ENCODE measurements at places on chromosomes 4 and X. TPM values are rescaled to one million over a fixed set of nuclear protein-coding genes. Genes with fewer than 3 reads are reported as not detected.

DKK2 gene
- 0.50 TPM for total RNA-seq

PNMA5 gene
- total RNA-seq: not detected

PDS5A gene
- 47.4 TPM for total RNA-seq

PFKFB1 gene
- total RNA-seq: not detected

IL1RAPL2 gene
- not detected for total RNA-seq

RASL11B gene
- total RNA-seq: not detected

GABRA4 gene
- total RNA-seq: not detected

F11 gene
- total RNA-seq: not detected

GNRHR gene
- not detected for total RNA-seq

ADGRG4 gene
- 0.05 TPM for total RNA-seq

HPRT1 gene
- 49.2 TPM for total RNA-seq

PNMA6A gene
- total RNA-seq: 0.34 TPM

RAB40A gene
- 0.10 TPM for total RNA-seq

FAM156A gene
- total RNA-seq: 19.5 TPM

ENPP6 gene
- total RNA-seq: not detected

MGARP gene
- 10.4 TPM for total RNA-seq

ADH7 gene
- total RNA-seq: not detected

DNAAF6 gene
- total RNA-seq: not detected

ADGRG2 gene
- total RNA-seq: not detected

MMRN1 gene
- total RNA-seq: not detected

NDST4 gene
- total RNA-seq: not detected

GUCY1A1 gene
- total RNA-seq: not detected

GRCh38 chr4:153232768-153233167 lies 28.5 kb downstream of the TRIM2 start:
- H3K27me3 ChIP-seq: peaks cover 1% of the 10 kb centered on the region
- DNase-seq: no peak
- H3K4me1 ChIP-seq: peaks cover 72% of the 10 kb centered on the region
- H3K36me3 ChIP-seq: peaks cover 9% of the 10 kb centered on the region
- peak overlapping the region; percentile 92 for H3K27ac ChIP-seq
- H3K4me3 ChIP-seq: peak overlapping the region; percentile 62

DNA sequence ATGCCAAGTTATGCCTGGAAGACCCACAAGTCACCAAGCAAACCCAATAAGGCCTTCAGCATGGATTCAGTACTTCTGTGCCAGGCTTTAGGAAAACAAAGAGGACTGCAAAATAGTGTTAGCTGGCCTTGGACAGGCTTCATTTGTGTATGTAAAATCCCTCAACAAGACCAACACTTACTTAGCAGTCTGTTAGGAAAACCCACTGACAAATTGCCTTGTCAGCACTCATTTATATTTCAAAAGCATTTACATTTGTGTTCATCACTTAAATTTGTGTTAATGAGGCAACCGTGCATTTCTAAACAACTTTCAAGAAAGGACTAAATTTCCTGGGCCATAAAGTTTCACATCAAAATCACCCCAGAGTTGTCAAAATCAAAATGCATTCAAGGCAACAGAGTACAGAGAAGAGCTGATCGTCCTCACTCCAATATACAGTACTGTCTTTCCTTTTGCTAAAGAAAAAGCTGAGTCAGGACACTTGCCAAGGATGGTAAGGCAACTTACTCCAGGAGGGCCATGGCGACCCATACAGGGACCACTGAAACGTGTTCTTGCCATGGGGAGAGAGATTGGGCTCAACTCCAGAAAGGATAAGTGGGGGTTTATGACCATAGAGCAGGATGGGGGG lies 1.6 kb downstream of the S100G start:
- peaks cover 24% of the 10 kb centered on the region for H3K4me1 ChIP-seq
- no peak overlapping the region for H3K4me3 ChIP-seq
- H3K27ac ChIP-seq: peak overlapping the region; percentile 29
- no peak for DNase-seq
- H3K36me3 ChIP-seq: no peaks in the 10 kb centered on the region
- H3K27me3 ChIP-seq: no peaks in the 10 kb centered on the region

- peaks cover 2% of the 10 kb centered on the region for H3K27me3 ChIP-seq
- no peak overlapping the region for H3K27ac ChIP-seq
- no peaks in the 10 kb centered on the region for H3K4me1 ChIP-seq
- no peaks in the 10 kb centered on the region for H3K36me3 ChIP-seq
- no peak for DNase-seq
Measured at GRCh38 chrX:39837688-39838087, 260.1 kb downstream of the BCOR start.

GRCh38 chr4:108172231-108172752 lies 3.6 kb upstream of the LEF1 start:
- peaks cover 43% of the 10 kb centered on the region for H3K27me3 ChIP-seq
- no peaks in the 10 kb centered on the region for H3K36me3 ChIP-seq
- H3K27ac ChIP-seq: no peak overlapping the region
- DNase-seq: no peak
- H3K4me1 ChIP-seq: peaks cover 9% of the 10 kb centered on the region

GRCh38 chr4:10640561-10641201 lies 43.9 kb downstream of the CLNK start:
- no peaks in the 10 kb centered on the region for H3K36me3 ChIP-seq
- H3K4me3 ChIP-seq: no peak overlapping the region
- DNase-seq: no peak
- H3K27ac ChIP-seq: no peak overlapping the region

- no peaks in the 10 kb centered on the region for H3K36me3 ChIP-seq
- no peaks in the 10 kb centered on the region for H3K27me3 ChIP-seq
- peak; percentile 66 for DNase-seq
- H3K4me3 ChIP-seq: peak overlapping the region; percentile 61
- peaks cover 41% of the 10 kb centered on the region for H3K4me1 ChIP-seq
Measured at GRCh38 chr4:14022456-14022855, 394.9 kb upstream of the BOD1L1 start.

DNA sequence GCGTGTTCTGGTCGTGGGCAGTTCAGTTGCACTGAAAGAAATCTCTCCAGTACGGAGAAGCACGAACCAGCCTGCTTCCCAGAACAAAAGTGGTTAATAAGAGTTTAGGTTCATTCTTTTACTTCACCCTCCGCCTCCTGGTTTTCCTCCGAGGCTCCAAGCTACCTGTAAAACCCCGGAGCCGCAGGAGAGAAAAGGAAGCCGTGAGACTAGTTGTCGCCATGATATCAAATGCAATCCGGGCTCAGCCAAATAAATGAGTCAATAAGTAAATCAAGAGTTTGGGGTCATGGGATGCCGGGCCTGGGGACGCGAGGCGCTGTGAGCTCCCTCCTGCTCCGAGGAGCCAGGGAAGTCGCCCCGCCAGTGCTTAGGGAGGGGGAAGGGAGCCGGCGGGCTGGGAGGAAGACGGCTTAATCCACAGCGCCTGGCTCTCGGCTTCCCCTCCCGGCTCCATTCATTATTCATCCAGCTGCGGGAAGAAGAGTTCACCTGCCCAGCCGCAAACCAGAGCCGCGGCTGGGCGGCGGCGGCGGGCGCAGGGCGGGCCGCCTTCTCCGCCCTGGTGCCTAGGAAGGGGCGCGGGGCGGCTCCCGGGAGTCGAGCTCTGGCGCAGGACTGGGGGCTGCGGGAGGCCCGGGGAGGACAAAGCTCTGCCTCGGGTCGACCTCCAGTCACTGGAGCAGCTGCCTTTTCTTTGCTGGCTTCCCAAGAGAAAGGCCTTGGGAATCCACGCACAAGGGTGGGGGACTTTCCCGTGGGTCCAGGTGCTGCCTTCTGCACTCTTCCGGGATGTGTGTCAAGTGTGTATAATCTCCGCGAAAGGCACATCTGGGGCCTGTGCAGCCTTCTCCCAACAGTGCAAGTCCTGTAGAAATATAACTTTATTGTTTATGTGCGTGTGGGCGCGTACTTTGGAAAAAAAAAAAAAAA lies 1.7 kb downstream of the FRAS1 start:
- H3K4me3 ChIP-seq: peak overlapping the region; percentile 93
- DNase-seq: peak; percentile 5
- H3K36me3 ChIP-seq: no peaks in the 10 kb centered on the region
- peaks cover 3% of the 10 kb centered on the region for H3K27me3 ChIP-seq

GRCh38 chr4:15968551-15969300 lies 5.8 kb upstream of the FGFBP2 start:
- H3K36me3 ChIP-seq: no peaks in the 10 kb centered on the region
- H3K4me3 ChIP-seq: no peak overlapping the region

- H3K4me3 ChIP-seq: no peak overlapping the region
- H3K4me1 ChIP-seq: peaks cover 12% of the 10 kb centered on the region
- no peak for DNase-seq
Measured at GRCh38 chr4:10129196-10130177, 12.9 kb upstream of the WDR1 start.

DNA sequence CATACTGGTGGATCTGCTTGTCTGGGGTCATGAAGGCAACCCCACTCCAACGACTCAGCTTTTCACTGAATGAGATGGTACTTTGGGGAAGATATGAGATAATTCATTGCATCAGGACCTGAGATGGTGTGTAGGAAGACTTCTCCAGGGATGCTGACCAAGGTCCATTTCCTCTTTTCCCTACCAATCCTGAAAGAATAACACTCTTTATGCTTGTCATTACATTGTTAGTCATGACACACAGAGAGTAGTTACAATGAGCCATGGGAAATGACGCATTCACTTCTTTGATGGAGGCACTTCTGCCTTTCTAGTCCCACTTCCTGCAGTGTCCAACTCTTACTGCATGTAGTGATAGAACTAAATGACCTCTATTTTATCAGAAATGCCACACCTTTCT lies 58.6 kb downstream of the AREG start:
- no peak overlapping the region for H3K4me3 ChIP-seq
- DNase-seq: peak; percentile 72
- H3K27me3 ChIP-seq: peaks cover 3% of the 10 kb centered on the region
- peaks cover 68% of the 10 kb centered on the region for H3K4me1 ChIP-seq

- peaks cover 45% of the 10 kb centered on the region for H3K4me1 ChIP-seq
- H3K36me3 ChIP-seq: no peaks in the 10 kb centered on the region
- peak overlapping the region; percentile 36 for H3K27ac ChIP-seq
- peak overlapping the region; percentile 46 for H3K4me3 ChIP-seq
- DNase-seq: peak; percentile 3
Measured at GRCh38 chrX:40931921-40932320, 153.3 kb upstream of the USP9X start.

- peaks cover 2% of the 10 kb centered on the region for H3K27me3 ChIP-seq
- peak overlapping the region; percentile 86 for H3K4me3 ChIP-seq
- DNase-seq: no peak
Measured at GRCh38 chr4:88159229-88159725, 838 bp upstream of the ABCG2 start.

DNA sequence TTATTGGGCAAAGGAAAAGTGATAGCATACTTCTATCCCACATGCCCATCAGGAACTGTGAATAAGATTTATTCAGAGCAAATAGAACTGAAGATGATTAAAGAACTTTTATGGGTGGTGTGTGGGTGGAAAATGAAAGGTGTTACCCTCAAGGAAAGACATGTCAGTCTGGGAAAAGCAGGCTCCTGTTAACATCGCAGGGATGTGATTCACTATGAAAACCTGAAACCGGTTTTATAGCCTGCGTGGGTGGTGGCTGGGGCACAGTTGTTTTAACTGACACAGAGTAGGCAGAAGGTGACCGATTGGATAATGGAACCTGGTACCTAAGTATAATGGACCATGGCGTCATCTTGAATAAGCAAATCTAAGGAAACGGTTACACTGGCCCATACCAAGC lies 61.3 kb upstream of the CASK start:
- H3K4me3 ChIP-seq: no peak overlapping the region
- no peaks in the 10 kb centered on the region for H3K36me3 ChIP-seq
- peaks cover 1% of the 10 kb centered on the region for H3K27me3 ChIP-seq
- no peak overlapping the region for H3K27ac ChIP-seq

- no peak for DNase-seq
- peaks cover 1% of the 10 kb centered on the region for H3K27me3 ChIP-seq
- no peaks in the 10 kb centered on the region for H3K36me3 ChIP-seq
- peaks cover 54% of the 10 kb centered on the region for H3K4me1 ChIP-seq
Measured at GRCh38 chrX:13693341-13693961, 4.5 kb downstream of the RAB9A start.

GRCh38 chr4:94544811-94545210 lies 93.1 kb downstream of the PDLIM5 start:
- DNase-seq: no peak
- H3K27me3 ChIP-seq: no peaks in the 10 kb centered on the region
- H3K4me3 ChIP-seq: peak overlapping the region; percentile 75
- peaks cover 73% of the 10 kb centered on the region for H3K4me1 ChIP-seq

- H3K36me3 ChIP-seq: no peaks in the 10 kb centered on the region
- no peak overlapping the region for H3K27ac ChIP-seq
- DNase-seq: no peak
Measured at GRCh38 chr4:79652232-79652631, 244.2 kb upstream of the GK2 start.

GRCh38 chr4:145827885-145828284 lies 110.7 kb downstream of the ZNF827 start:
- no peak overlapping the region for H3K4me3 ChIP-seq
- peaks cover 29% of the 10 kb centered on the region for H3K36me3 ChIP-seq
- DNase-seq: no peak
- H3K27me3 ChIP-seq: no peaks in the 10 kb centered on the region
- no peak overlapping the region for H3K27ac ChIP-seq
- peaks cover 20% of the 10 kb centered on the region for H3K4me1 ChIP-seq

- DNase-seq: no peak
- peaks cover 20% of the 10 kb centered on the region for H3K27me3 ChIP-seq
- H3K27ac ChIP-seq: no peak overlapping the region
- H3K4me3 ChIP-seq: no peak overlapping the region
- no peaks in the 10 kb centered on the region for H3K36me3 ChIP-seq
Measured at GRCh38 chr4:153095448-153096204, 108.6 kb upstream of the TRIM2 start.
